ENCODE measurements at places on chromosomes 4 and X.

GRCh38 chr4:178595500-178596138, 1153.4 kb upstream of the AGA start:
- DNase-seq: no peak

DNA sequence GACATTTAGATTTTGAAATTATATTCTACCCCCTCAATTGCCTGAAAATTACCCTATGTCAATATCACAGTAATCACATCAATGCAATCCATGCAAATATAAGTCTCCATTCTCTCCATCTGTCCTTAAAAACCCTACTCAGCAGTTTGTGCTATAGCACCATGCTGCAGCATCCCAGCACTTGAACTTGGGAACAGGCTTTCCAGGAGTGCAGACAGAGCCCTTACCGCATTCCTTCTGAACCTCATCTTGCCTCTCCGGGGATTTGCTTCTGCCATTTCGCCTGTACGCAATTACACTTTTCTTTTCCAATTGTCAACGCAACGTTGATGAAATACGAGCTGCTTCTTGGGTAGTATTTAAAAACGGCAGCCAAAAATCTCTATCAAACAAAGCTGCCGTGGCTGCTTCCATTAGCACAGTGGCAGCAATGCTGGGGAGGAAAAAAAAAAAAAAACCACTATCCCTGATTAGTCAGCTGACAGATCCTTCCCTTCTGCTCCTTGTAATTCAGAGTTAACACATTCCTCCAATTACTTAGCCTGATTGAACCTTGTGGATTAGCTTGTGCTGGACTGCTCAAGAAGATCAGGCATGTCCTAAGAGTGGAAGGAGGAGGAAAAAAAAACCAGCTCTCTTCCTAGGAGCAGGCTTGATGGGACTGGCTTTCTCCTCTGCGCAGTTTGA, 65.6 kb downstream of the MCF2 start:
- DNase-seq: no peak

- DNase-seq: no peak
Observed at GRCh38 chr4:141127884-141128283, 5.4 kb downstream of the RNF150 start.

DNA sequence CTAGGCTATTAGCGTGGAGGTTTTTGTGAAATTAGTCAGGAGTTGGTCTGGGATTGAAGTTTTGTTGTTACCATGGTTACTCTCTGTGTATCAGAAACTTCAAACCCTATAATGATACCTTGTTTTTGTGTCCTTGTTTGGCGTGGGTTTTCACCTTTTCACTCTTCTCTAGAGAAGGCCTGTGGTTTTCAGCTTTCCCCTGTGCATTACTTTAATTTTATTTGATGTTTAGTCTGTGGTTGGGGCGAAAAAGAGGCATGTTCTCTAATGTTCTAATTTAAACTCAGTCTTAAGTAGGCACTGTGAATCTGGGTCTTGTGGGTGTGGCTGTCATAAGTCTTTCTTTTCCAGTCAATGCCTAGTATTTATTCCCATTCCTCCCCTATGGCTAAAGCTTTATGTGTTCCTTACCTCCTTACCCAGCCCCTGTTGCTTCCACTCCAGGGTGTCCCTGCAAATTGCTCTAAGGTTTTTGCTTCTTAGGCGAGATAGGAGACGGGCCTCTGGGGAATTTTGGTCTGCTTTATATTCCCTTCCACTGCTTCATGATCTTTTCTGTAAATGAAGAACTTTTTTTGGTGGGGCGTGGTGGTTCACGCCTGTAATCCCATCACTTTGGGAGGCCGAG, 326.3 kb upstream of the ZCCHC13 start:
- DNase-seq: no peak

Data from activated CD8-positive, alpha-beta memory T cell treated with anti-CD3 and anti-CD28 coated beads for 4 hours (primary cell).